ENCODE measurements at places on chromosomes 7 and 10.
A peak's percentile ranks its signal among the peaks of the same experiment; 100 is the strongest.

DNA sequence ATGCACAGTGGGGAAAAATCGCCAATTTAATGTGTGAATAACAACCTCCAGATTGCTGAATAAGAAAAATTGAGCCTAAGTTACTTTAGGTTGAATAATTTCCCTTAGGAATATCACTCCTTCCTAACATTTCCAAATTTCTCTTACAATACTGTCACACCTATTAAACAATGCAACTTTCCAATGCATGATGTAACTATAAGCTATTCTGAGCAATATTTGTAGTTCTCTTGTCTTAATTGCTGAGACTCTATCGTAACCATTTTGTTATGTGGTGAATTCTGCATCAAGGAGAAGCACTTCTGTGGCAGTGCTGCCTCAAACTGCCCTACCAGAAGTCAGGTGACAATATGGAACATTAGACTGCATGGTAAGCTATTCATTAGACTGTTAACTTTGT, 386.7 kb upstream of the LRRN3 start:
- no peak for DNase-seq

DNA sequence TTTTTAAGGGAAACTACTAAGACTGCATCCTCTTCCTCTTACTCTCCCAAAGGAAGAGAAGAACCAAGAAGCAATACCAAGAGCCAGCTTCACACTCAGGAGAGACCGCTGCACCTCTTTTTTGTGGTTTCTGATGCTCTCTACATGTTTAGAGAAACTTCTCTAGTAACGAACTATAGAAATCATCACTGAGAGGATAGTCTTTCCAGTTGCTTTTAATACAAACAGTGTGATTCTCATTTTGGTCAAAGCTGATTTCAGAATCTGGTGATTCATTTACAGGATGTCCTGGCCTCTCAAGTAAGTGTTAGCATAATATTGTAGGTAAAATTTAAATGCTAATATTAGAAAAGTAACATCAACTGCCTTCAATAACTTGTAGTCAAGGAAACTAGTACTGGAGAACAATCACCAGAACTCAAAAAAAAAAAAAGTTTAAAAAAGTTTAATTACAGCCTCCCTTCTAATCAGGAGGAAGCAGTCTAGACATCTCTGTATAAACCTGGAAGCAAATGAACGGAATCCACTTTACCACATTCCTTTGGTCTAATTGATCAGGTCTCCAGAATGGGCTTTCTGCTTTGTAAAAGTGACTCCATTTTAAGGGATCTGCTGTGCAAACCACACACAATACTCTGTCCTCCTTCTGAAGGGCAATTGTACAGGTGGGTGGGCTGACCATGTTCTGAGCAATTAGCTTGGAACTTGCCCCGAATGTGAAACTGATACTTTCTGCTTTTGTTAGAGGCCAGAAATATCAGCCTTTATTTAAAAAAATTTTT, 3.0 kb downstream of the LAMB1 start:
- peak; percentile 52 for DNase-seq

GRCh38 chr7:117946151-117946633, 73.0 kb upstream of the CTTNBP2 start:
- DNase-seq: no peak

GRCh38 chr7:155237297-155237696, 60.4 kb upstream of the INSIG1 start:
- DNase-seq: no peak

DNA sequence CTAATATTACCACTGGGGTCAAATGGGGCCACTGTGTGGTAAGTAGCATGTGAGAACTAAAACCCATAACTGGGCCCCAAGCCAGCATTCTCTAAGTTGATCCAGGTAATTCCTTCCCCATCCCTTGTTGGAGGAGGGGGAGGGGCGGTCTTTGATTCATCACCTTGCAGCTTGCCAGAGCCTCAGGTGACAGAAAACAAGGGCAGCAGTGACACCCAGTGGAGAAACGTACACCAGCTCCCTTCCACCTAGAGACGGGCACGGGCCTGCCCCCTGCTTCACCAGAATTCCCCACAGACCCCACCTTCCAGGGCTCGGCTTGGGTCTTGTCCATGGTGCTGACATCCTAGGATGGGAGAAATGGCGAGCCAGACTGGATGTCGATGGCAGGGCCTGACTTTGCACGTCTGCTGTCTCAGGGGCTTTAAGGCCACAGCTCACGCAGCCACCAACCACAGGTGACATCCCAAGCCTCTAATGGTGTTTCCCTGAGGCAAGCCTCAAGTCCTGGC, 102.0 kb downstream of the STRA8 start:
- DNase-seq: peak; percentile 3

GRCh38 chr10:95909561-95909960, 1.8 kb downstream of the CC2D2B start:
- DNase-seq: peak; percentile 8

GRCh38 chr7:144528536-144529045, 125.1 kb upstream of the NOBOX start:
- DNase-seq: no peak

- DNase-seq: peak; percentile 79
Observed at GRCh38 chr10:71250405-71250804, 38.0 kb downstream of the UNC5B start.

GRCh38 chr7:106504645-106505044, 156.3 kb downstream of the CCDC71L start:
- DNase-seq: no peak

DNA sequence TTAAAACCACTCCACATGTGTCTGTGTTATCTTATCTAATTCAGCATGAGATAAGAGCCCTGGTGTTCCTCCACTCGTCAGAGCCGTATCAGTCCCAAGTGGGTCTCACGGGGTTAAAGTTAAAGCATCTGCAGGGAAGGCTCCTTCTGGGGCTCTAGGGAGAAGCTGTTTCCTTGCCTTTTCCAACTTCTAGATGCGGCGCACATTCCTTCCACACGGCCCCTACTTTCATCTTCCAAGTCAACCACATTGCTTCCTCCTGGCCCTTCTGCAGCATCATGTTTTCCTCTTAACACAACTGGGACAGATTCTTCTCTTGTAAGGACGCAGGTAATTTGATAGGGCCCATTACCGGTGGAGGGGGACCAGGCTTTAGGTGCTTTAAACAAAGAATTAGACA, 620.1 kb upstream of the DPP6 start:
- no peak for DNase-seq

GRCh38 chr7:158470336-158470735, 117.3 kb downstream of the PTPRN2 start:
- no peak for DNase-seq

GRCh38 chr10:88062798-88063472, 199.5 kb downstream of the PTEN start:
- peak; percentile 61 for DNase-seq

DNA sequence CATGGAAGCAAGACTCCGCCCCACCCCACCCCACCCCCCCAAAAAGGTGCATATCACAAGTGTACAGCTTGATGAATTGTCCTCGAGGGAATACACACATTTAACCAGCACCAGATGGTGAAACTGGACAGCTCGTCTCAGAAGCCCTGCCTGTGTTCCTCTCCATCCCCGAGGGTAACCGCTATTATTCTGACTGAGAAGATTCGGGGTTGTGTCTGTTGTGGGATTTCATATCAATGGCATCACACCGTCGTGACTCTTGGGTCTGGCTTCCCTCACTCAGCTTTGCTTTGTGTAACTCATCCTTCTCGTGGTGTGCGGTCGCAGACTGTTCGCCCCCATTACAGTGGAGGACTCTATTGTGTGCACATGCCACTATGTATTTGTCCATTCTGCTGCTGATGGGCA, 18.9 kb downstream of the PODXL start:
- DNase-seq: peak; percentile 88

- no peak for DNase-seq
Observed at GRCh38 chr7:14635955-14636354, 266.6 kb downstream of the DGKB start.

DNA sequence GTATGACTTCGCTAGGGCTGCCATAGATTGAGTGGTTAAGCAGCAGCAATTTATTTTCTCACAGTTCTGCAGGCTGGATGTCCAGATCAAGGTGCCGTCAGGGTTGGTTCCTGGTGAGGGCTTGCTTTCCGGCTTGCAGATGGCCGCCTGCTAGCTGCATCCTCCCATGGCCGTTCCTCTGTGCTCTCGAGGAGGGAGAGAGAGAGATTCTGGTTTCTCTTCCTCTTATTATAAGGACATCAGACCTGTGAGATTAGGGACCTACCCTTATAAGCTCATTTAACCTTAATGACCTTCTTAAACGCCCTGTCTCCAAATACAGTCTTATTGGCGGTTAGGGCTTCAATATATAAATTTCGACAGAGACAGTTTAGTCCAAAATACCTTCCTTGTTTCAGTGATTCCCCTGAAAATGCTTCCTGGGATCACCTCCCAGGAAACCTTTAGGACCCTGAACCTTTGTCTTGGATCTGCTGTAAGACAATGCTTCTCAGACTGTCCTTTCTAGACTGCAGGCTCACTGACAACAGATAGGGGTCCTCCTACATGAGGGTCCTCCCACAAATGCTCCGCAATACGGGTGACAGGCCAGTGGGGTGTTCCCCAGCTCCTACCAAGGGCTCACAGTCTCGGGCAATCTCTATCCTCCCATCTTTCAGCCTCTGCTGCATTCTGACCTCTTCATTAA, 82.5 kb upstream of the BAIAP2L1 start:
- no peak for DNase-seq

DNA sequence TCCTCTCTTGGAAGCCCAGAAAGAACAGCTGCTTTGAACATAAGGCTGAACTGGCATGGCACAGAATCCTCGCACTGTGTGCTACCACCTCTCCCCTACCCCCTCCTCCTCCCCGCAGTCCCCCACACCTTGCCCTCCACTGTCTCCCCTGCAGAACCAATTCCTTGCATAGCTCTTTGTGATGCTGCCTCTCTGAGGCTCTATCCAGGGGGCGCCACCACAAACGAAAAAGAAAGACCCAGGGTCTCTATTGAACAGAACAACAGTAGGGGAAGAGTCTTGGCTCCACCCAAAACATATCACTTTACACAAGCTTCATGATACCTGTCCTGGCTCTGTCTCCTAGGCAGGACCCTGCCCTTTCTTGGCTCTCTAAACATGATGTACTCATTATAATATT, 26.2 kb upstream of the EBLN1 start:
- no peak for DNase-seq

DNA sequence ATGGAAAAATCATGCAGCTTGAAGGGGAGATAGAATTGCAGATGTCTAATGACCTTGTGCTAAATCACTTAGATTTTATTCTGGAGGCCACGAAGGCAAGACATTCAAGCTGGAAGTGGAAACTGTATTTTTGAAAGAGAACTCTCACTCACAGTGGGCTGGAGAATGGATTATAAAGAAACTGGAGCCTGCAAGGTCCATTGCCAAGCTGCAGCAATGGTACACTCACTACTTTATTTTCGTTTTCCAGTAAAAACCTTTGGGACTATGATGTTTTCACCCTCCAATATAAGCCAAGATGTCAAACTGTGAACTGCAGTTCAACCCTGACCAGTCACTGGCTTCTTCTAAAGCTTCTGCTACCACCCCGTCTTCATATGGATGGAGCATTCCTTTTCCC, 62.0 kb downstream of the SKIDA1 start:
- DNase-seq: no peak

DNA sequence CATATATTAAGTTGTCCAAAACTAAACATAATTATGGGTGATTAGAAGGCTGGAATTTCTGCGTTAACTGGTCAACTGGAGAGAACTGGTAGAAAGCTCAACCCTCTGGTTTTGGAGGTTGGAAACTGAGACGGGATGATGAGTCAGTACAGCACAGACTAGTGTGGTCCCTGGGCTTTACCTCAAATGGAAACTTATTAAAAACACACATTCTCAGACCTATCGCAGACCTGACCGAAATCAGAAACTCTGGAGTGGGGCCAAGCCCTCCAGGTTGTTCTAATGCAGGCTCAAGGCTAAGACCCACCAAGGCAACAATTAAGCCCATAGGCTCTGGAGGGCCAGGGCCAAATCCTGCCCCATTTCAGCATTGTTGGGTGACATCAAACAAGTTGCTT, 136.9 kb downstream of the KCNMA1 start:
- no peak for DNase-seq

DNA sequence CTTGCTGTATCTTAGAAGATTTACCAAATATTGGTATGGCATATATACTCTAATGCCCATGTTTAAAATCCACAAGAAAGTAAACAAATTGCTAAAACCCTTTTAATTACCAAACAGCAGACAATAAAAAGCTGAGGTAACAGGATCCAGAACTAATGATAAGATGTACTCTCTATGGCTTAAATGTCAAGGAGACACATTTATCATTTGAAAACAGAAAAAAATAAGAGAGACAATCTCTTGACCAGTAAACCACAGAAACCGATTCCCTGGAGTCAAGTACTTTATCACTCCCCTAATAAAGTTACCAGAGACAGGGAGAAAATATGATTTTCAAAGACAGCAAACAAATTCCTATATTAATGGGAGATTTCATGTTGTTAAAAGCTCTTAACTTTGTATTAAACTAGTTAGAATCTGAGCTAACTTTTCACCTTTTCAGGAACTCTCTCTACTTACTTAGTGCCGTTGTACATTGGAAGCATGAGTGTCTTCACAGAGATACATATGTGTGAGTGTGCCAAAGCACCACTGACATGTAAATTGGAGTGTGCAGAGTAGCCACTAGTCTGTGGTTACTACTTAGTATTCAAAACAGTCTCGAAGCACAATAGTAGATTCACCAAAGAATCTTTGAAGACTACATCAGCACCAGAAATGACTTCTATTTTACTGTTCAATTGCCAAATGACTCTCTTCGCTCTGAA, 44.2 kb downstream of the TSPAN12 start:
- no peak for DNase-seq

DNA sequence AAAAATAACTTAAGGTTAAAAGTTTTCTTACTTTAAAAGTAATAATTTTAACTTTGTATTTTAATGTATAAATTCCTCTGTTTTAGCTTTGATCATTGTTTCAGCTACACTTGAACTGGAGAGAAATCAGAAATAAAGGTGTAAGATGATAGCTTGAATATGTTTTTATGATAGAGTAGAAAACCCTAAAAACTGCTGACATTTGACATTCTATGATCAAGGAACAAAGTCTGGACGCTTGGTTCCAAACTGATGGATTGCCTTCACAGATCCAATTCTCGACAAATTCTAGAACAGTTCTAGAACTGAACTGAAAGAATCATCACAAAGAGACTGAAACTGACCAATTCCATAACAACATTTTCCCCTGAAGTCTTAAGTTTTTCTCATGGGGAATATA, at the start of gene ANKRD61:
Gene ANKRD61, plus strand, starts transcription at position 389 of the 400 bp plus-strand sequence. Its CDS starts 0 bp downstream, at position 389.
- no peak for DNase-seq

DNA sequence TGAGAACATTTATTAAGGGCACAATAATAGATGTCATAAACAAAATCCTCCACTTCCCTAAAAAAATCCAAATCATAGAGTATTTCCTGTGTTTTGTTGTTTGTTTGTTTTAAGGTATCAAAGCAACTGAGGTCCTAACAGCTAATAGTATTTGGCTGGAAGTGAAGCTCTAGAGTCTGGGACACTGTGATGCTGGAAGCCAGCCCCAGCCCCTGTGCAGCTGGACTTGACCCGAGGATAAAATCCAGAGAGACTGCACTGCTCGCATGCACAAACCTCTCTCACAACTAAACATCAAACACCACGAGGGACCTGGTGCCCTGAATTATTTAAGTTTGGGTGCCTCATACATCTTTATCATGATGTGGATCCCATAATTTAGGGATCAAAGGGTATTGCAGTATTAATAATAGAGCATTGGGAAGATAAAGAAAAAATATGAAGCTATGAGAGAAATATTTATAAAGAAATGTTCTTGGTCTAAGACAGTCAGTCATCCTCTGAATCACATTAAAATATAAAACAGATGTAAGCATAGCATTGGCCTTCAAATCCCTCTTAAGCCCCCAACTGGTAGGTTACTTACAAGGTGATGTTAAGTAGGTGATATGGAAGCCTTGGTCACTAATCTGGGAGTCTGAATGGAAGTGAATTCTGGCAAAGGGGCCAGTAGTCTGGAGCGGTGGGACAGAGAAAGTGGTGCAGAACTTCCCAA, 44.4 kb downstream of the CUBN start:
- peak; percentile 58 for DNase-seq

Data from AG10803 (cell line).